ENCODE measurements at places on chromosomes 3 and 15.

GRCh38 chr3:129648391-129648790, 41.9 kb upstream of the PLXND1 start:
- DNase-seq, result no peak

DNA sequence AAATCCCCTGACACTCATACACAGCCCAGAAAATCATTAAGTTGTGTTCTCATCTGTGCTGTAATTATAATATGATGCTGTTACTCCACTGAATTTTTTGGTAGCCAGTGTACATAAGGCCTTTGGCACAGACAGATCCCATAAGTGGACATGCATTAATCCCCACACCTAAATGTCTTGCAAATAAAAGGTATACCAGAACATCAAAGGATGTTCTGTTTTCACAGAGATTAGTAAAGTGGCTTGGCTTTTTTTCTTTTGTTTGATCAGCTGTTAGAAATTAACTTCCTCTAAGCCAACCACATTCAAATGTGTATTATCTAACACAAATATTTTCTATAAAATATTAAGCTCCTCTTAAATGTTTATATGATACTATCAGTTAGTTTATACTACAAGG, 2.7 kb downstream of the SST start:
- no peak for DNase-seq

DNA sequence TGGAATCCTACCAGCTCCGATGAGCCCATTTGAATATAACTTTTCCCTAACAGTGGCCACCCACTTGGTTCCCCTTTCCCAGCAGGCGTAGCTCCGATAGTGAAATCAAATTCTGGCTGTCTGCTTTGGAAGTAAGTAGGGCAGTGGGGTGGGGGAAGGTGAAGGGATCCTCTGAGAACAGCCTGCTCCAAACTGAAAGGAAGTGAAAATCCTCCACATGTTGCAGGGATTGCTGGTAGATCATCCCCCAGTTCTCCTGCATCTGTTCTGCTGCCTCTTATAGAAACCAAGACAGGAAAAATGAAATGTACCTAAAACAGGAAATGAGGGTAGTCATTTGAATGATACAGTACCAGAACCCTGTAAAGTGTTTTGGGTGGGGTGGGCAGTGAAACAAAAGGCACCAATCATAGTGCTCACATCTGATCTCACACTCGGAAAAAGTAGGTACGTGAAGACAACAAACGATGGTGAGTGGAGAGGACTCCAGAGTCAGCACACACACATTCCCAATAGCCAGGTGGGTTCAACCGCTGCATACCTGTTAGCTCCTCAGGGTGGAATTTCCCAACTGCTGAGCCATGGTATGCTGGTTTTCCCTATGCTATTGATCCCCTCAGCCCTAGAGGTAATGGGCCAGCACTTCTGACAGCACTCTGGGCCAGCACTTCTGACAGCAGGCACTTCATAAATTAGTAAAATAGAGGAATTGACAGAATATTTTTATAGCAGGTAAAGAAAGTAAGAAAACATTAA, 304.9 kb upstream of the ADAMTS9 start:
- no peak for DNase-seq

DNA sequence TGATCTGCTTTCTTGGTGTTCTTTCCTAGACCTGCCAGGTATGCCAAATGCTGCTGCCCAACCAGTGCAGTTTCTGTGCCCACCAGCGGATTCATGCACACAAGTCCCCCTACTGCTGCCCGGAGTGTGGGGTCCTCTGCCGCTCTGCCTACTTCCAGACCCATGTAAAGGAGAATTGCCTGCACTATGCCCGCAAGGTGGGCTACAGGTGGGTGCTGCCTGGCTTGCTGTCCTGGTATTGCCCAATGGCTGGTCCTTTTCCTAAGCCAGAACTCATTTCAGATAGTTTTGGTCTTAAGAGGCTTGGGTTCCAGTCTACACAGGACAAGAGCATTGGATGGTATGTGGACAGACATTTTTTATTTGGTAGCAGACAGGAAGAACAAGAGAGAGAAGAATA, 26.5 kb upstream of the ALPK3 start:
- no peak for DNase-seq

- peak; percentile 64 for DNase-seq
Observed at GRCh38 chr15:33226559-33227181, 32.2 kb upstream of the FMN1 start.

GRCh38 chr3:191435981-191436380, 25.0 kb upstream of the PYDC2 start:
- no peak for DNase-seq

Measured in DMS 273 treated with DMSO at 0.1 percent for 48 hours (cell line).